ENCODE measurements at places on chromosomes 12 and 14.

GRCh38 chr12:114440270-114441038 is 34.5 kb upstream of the TBX5 start:
- no peak for DNase-seq

DNA sequence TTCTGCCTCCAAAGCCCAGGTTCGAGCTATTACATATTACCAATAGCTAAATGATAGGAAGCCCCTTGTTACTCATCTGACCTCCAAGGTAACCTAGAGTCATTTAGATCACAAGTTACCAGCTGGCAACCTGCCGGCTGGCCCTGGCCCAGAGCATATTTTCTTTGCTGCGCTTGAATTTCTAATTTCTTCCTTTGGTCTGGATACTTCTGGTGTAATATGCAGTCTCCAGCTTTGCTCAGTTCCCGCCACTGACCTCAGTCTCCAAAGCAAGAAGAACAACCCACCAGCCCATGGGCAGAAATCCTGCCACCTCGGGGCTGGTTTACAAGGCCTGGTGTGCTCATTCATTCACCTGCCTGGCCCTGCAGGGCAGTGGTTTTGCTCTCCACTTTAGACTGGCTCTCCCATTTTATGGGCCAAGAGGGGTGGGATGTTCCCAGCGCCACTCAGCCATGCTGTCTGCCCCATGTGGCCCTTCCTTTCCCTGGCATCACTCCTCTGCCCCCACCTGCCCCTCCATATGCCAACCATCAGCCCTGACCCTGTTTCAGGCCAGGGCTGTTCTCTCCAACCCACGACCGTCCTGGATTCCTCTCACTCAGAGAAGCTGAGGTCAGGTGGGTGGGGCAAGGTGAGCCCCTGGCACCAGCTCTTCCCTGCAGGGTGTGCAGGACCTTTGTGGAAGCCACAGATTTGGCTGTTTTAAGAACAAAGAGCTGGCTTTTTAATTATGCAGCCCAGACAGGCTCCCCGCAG is 76.0 kb downstream of the PRIMA1 start:
- no peak for DNase-seq

DNA sequence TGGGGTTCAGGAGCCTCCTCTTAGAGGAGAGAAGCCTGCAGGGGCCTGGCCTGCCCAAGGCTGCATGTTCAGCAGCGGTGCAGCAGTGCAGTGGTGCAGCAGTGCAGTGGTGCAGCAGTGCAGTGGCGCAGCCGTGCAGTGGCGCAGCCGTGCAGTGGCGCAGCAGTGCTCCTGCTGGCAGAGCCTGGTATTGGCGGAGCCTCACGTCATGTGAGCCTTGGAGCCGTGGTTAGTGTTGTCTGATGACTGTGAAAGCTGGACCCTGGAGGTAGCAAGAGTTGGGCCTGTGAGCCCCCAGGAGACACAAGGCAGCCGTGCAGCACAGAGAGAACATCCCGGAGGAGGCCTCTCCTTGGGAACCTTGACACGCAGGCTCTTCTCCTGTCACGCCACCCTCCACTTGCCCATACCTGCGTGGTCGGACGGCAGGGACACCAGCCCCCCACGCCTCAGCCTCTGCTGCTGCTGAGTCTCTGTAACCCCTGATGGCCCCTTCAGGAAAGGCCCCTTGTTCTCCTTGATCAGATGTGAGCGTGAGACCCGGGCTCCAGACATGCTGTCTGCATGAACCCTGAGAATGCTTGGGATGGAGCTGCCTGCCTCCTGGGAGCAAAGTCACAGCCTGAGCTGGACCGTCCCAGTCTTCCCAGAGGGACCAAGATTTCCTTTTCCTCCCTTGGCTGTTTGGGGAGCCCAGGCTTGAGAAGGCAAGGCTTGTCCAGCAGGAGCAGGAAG is 193.7 kb downstream of the KIF26A start:
- no peak for DNase-seq

- no peak for DNase-seq
Measured at GRCh38 chr14:85332401-85332800, 197.5 kb upstream of the FLRT2 start.

GRCh38 chr12:59164991-59165718 is 244.9 kb upstream of the LRIG3 start:
- DNase-seq = no peak

- no peak for DNase-seq
Measured at GRCh38 chr12:109961201-109961600, 35.0 kb downstream of the GIT2 start.

DNA sequence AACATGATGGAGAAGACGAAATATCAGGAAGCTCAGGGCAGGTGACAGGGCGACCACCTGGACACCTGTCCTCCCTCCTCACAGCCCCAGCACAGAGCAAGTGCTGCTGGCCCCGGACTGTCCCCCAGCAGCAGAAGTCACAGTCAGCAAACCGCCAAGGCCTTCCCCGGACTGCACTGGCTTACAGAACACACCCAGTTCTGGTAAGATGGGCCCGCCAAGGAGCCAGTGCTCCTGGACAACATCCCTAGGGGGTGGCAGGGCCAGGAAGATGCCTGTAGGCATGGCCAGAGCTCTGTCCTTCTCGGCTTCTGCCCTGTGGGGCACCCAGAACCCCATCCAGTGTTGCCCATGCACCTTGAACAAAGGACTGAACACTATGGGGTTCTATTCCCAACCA is 77.9 kb downstream of the BCL11B start:
- DNase-seq = no peak

GRCh38 chr12:70920891-70921290 is 353 bp upstream of the PTPRR start:
- DNase-seq = no peak

- DNase-seq = no peak
Measured at GRCh38 chr12:5718680-5719079, 226.4 kb downstream of the ANO2 start.

GRCh38 chr14:22837750-22838538 is 1.6 kb downstream of the MMP14 start:
- DNase-seq = no peak

- no peak for DNase-seq
Measured at GRCh38 chr14:95374239-95374997, 54.7 kb upstream of the CLMN start.

- peak; percentile 87 for DNase-seq
Measured at GRCh38 chr12:125183187-125184067, 118.2 kb downstream of the AACS start.

DNA sequence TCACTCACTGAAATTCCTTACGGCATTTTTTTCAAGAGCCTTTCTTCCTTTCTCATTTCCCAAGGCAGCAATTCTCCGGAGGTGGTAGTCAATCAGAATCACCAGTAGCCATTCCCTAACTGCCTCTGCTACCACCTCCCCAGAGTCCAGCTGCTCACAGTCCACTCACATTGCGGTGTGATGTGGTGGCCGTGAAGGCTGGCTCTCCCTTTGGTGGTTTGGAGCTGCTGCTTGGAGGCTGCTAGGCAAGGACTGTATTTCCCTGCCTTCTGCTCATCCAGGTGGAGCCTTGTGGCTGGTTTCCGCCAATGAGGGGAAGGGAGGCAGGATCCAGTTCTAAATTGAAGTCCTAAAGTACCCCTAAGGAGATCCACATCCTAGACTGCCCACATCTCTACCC is 222.0 kb downstream of the ANO2 start:
- no peak for DNase-seq

GRCh38 chr14:35573911-35574310 is 39.9 kb downstream of the INSM2 start:
- DNase-seq = no peak

GRCh38 chr12:56521590-56522371 is at the start of gene RBMS2:
RBMS2 (plus strand) TSS chr12:56521820; CDS start chr12:56522024, 204 bp downstream.
- DNase-seq = no peak

GRCh38 chr12:85310025-85310424 is 30.0 kb downstream of the ALX1 start:
- no peak for DNase-seq

- DNase-seq = no peak
Measured at GRCh38 chr14:81743605-81744004, 210.0 kb upstream of the SEL1L start.

GRCh38 chr12:89494411-89495231 is 30.0 kb downstream of the GALNT4 start:
- no peak for DNase-seq

DNA sequence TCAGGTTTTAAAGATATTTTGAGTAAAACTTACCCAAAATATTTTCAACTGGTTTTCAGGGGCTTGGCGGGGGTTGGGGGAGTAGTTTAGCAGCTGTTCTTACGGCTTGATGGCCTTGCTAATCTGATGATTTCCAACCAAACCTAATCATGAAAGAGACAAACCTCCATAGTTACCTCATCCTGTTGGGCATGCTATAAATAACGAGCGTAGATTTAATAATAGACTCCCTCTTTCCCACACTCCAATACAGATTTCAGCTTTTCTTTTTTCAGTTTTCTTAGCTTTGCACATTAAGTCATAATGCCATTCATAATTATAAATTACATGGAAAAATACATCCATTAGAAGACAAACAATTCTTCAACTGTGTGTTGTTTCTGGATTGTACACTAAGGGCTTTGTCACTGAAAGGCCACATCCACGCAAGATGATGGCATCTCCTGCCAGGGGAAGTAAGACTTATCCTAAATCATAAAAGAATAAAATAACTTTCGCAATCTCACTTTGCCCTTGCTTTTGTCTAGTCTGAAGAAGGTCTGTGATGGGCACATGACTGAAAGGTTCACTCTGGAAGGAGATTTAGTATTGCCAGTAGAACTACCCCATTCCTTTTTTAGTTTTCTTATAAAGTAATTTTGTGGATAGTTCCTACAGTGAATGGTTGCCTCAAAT is 23.2 kb downstream of the ITPR2 start:
- no peak for DNase-seq

GRCh38 chr12:90959538-90960139 is 4.7 kb upstream of the CCER1 start:
- no peak for DNase-seq

DNA sequence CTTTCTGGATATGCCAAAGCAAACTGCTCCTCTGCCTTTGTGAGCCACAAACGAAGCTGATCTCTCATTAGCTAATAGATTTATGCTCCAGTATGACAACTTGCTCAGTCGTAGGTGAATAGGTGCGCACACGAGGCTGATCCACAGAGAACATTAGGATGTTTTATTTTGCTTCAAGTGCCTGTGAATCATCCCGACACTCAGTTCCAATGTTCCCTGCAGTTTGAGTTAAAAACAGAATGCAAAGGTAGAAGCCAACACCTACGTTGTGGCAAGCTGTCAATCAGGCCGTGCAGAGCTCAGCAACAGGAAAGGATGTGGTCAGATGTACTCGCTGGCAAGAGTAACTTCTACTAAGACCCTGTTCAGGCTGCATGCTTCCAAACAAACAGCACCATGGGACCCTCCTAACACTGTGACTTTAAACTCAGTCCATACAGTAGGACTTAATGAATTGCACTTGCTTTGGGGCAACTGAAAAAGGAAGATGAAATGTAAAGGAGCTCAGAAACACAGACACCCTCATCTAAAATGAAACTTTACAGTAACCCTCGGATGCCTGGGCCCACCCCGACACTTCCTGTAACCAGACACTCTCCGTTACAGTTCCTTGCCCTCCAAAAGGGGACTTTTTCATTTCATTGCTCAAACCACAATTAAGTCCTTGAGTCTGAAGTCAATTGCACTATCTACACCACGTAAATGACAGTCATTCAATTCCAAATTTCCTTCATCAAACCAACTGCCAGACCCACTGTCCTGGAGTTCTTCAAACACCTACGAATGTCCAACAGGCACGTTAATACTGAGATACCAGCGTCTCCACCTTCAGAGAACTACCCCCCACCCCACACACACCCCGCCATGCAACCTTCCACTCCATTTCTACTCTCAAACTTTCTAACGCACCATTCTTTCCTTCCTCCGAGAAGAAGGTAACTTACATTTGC is 1.6 kb downstream of the CCDC88C start:
- no peak for DNase-seq

DNA sequence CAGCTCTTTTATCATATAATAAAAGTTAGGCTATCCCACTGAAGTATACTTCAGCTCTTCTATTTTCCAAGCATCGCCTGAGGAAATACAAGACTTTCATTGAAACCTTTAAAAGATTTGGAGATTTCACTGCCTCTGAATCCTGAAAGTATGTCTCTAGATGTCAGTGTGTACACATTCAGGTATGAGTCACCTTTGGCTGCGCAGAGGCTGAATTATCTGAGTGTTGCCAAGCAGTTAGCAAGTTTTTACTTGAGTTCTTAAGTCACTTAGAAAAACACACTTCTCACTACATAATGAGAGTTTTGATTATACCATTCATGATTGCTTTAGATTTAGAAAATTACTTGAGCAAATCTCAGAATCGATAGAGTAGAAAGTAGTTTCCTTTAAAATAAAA is 210.3 kb downstream of the TMTC2 start:
- DNase-seq = no peak

GRCh38 chr14:91931478-91932088 is 15.9 kb downstream of the FBLN5 start:
- no peak for DNase-seq
